ENCODE measurements at places on chromosomes 3 and 15. TPM values are rescaled to one million over a fixed set of nuclear protein-coding genes. Genes with fewer than 3 reads are reported as not detected.
A peak's percentile ranks its signal among the peaks of the same experiment; 100 is the strongest.

Gene TNFSF10
- 45.3 TPM for total RNA-seq

DNA sequence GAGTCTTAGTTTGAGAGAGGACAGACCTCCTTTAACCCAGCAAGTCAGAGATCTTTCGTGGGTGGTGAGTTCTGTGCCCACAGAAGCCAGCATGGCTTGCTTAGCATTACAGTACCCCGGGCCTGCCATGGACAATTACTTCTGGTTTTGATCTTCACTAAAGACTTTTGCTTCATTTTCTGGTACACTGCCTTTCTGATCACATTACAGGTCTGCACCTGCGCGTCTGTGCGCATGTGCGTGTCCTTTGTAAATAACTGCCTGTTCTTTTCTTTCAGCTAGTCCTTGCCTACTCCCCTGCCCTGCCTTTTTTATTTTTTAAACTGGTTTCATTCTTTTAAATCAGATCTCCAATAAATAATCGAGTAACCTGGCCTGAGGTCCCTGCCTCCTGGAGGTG is 57.1 kb upstream of the CMTM8 start:
- no peak for DNase-seq

Gene SCN11A
- total RNA-seq, result 0.15 TPM

- DNase-seq, result no peak
Observed at GRCh38 chr3:126312341-126312740, 44.9 kb downstream of the KLF15 start.

GRCh38 chr3:165549037-165549436 is 288.2 kb downstream of the BCHE start:
- no peak for DNase-seq

DNA sequence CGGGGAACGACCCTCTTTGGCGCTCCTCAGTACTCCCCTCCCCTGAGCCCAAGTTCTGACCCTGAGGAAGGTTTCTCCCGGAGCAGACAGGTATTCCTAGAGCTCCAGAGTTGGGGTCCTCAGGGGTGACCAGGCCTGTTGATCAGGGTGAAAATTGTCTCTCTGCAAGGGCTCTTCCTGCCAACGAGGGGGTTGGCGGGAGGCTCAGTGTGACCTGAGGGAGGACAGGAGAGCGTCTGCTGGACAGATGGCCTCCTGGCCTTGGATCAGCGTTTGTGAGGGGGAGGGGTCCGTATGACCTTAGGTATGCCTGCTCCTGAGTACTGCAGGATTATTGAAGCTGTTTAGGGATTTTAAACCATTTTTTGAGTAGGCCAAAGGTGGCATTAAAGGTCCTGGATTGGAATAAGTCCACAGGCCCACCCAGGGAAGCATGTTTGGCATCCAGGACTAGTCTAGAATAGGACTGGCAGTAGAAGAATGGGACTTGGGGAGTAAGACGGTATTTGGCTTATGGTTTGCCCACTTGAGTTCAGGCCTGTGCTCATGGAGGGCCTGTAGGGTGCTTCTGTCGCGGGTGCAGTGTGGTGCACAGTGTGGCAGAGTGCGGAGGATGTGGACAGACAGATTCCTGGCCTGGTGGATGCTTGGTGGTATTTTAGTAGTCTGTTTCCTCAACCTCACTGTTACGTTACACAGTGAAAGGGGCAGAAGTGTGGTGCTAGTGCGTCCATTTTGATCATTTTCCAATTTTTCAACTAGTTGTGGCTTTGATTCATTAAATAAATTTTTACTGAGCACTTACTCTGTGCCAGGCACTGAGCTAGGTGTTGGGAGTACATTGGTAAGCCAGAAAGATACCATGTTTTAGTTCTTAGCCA is 959 bp downstream of the ZNF592 start:
- DNase-seq, result peak; percentile 81

GRCh38 chr3:105503191-105503593 is 136.5 kb downstream of the ALCAM start:
- DNase-seq, result no peak

- no peak for DNase-seq
Observed at GRCh38 chr15:94584833-94585244, 353.5 kb downstream of the MCTP2 start.

Gene NR1I2
- total RNA-seq, result 206 TPM

Gene GANC
- total RNA-seq, result 33.8 TPM

- DNase-seq, result peak; percentile 73
Observed at GRCh38 chr3:46666453-46666845, 27.0 kb downstream of the ALS2CL start.

GRCh38 chr3:81793410-81793809 is 32.0 kb upstream of the GBE1 start:
- no peak for DNase-seq

Gene AGBL1
- not detected for total RNA-seq

- peak; percentile 66 for DNase-seq
Observed at GRCh38 chr15:101657968-101658784, 6.0 kb upstream of the TM2D3 start.

DNA sequence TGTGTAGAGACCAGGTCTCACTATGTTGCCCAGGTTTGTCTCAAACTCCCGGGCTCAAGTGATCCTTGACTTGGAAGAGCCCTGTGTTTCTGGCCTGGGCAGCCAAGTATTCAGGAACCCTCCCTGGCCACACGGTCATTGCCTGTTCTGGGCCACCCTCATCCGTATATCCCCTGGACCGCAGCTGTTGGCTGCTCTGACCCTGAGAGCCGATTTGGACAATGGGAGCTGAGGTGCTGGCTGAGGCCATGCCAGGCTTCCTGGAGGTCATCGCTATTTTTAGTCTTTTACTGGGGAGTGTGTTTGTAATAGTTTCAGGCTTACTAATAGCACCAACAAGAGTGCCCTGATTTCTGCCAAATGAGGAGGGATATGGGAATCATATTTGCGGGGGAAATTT is 60.7 kb downstream of the ADAMTS7 start:
- peak; percentile 43 for DNase-seq

DNA sequence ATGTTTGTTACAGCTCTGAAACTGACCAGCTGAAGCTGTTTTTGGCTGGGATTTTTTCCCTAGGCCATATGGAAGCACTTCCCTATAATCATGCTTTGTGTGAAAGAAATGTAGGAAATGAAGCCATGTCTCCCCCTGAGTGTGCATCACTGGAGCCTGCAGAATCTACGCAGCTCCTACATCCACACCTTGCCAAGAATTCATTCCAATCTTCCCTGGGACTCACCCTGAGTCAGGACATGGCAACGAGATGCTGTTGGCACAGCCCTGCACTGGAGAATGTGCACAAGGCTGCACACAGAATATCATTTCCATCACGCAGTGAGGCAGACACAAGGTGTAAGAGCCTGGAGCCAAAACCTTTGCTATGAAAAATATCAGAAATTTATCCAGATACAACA is 189.5 kb downstream of the ADAMTSL3 start:
- DNase-seq, result no peak

- DNase-seq, result no peak
Observed at GRCh38 chr15:33675246-33675645, 293.1 kb upstream of the CHRM5 start.

DNA sequence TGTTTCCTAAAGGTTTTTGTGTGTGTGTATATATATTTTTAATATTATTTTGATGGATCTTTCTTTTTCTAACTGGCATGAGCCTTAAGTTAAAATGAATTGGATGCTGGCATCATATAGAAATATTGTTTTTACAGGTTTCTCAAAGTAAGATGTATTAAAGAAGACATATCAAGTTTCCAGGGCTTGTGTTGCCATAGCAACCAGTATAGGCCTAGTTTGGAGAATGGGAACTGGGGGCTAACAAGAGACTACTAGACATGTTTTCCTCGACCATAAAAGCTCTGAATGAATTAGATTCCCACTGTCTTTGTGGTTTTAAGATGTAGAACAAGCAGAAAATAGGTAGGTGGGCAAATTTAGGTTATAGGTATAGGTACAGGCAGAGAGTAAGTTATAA is 771.4 kb downstream of the TUSC7 start:
- no peak for DNase-seq

GRCh38 chr3:32837789-32838188 is 20.0 kb downstream of the TRIM71 start:
- DNase-seq, result no peak

- DNase-seq, result no peak
Observed at GRCh38 chr3:108125550-108126071, 34.8 kb upstream of the CD47 start.

GRCh38 chr3:64865839-64866570 is 178.2 kb upstream of the ADAMTS9 start:
- DNase-seq, result no peak

DNA sequence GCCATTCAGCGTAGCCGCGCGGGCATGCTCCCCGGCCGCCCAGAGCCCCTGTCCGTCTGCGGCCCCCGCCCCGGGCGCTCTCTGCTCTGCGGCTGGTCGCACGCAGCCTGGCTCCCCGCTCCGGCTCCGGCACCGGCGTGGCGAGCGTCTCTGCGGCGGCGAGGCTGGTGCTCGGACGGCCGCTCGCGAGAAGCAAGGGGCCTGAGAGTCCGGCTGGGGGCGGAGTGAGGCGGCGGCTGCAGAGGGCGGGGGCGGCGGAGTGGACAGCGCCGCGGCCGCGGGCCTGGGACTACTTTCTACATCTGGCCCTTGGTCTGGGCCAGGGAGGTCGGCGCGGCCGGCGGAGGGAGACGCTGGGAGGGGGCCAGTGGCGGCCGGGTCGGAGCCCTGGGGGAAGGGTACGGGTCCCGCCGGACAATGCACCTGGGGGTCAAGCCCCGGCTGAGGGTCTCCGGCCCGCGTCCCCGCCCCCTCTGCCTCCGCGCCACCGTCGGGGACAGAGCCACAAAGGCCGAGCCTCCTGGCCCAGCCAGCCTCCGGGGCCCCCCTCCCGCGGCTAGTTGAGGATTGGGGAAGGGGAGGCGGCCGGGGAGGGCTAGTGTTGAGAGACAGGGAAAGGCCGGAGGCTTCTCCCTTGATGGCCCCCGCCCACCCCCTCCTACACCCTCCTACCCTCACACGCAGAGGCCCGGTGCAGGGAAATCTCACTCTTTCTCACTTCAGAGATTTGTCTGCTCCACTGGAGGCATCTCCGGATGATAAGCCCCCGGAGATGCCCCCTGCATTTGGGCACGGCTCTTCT is at the start of gene PRTG:
Gene PRTG (minus strand): TSS at position 226 of the 802 bp plus-strand sequence. CDS start 221 bp downstream, at position 5.
- DNase-seq, result peak; percentile 46

GRCh38 chr15:68729789-68730411 is 90.8 kb downstream of the ANP32A start:
- DNase-seq, result no peak

DNA sequence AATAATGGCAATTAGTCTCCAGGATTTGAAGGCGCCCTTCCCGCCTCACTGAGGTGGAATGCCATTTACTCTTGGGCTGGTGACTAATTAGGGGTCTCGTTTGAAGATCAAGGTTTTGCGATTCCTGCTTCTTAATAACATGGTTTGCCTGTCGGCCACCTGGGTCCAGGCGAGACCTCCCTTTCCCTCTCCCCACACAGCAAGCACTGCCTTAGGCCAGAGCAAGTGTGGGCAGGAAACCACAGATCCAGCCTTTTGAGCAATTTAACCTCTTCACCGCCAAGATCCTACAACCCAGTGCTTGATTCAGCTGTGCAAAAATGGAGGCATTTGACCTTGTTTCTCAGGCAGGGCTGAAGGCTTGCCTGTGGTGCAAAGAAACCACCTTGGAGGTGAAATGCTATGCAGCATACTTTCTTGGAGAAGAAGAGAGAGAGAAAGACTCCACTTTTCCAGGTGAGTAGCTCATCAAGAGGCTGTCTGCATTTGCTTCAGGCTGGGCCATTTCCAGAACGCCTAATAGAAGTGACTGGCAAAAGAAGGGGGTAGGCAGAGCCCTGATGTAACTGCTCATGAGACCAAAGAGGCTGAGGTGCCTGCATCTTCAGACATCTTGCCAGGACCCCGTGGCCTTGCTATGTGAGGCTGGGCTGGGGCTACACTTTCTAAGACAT is 34.1 kb upstream of the WNT5A start:
- no peak for DNase-seq

- DNase-seq, result no peak
Observed at GRCh38 chr3:128591738-128592426, 58.7 kb downstream of the RPN1 start.

Gene MYL3
- 1.4 TPM for total RNA-seq

DNA sequence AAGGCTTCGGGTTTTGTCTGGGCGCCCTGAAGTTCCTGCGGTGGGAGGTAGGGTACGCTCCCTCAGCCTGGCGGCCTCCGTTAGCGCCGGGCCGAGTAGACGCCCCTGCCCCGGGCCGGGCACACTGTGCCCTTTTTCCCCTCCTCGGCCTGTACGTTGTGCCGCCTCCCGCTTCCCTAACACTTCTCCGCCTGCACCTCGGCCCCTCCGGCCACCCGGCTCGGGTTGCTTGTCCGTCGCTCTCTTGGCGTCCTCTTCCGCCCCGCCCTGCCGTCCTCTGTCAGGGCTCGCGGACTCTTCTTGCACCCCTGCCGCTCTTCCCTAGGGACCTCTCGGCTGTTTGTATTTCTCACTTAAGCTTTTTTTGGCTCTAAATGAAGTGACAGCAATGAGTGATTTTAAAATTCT is 384 bp downstream of the KNL1 start:
- DNase-seq, result peak; percentile 64

GRCh38 chr3:32888739-32889138 is 62.7 kb upstream of the CCR4 start:
- DNase-seq, result no peak

Gene NR2E3
- 0.33 TPM for total RNA-seq

DNA sequence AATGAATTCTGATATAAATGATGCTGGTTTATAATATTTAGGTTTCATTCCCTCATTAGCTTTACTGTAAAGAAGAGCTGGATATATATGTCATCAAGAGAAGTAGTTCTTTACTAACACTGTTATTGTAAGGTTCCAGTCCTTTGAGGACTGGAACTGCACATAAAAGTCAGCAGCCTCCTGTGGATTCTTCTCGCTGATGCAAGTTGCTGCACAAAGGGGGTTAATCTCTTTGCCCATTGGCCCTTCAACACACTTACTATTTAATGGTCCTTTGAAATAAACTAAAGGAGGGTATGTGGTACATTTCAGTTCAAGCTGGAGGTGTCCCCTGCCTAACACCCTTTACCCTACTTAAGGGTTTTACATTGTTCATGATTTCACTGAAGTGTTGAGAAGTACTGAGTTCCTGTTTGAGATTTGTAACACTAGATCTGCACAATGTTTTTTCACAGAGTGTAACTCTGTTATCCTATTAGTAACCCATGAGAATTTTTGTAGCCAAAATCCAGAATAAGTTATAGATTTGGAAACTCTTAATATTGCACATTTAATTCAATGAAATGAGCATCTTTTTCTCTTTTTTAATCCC is 43.9 kb downstream of the NR2C2 start:
- DNase-seq, result no peak

DNA sequence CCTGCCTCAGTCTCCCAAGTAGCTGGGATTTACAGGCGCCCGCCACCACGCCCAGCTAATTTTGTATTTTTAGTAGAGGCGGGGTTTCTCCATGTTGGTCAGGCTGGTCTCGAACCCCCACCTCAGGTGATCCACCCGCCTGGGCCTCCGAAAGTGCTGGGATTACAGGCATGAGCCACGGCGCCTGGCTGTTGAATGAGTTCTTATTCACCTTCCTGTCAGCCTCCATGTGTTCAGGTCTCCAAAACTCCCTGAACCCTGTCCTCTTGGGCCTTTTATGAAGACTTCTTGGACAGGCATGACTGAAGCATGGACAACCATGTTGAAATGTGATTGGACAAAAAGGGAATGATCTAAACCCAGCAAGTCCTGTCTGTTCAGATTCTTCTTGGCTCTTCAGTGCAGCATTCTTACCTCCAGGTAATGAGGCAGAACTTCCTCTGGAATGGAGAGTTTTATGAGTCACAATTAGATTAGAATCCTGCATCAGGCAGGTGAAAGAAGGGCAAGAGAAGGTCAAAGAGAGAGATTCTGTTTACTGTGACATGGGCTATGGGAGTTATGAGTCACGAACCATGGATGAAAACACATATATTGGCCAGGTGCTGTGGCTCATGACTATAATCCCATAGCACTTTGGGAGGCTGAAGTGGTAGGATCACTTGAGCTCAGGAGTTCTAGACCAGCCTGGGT is 23.1 kb upstream of the EIF4A2 start:
- DNase-seq, result no peak

Gene CDC25A
- total RNA-seq, result 0.58 TPM

Data from left lobe of liver (tissue), 2 donors.